ENCODE measurements at places on chromosomes 7 and 10.

DNA sequence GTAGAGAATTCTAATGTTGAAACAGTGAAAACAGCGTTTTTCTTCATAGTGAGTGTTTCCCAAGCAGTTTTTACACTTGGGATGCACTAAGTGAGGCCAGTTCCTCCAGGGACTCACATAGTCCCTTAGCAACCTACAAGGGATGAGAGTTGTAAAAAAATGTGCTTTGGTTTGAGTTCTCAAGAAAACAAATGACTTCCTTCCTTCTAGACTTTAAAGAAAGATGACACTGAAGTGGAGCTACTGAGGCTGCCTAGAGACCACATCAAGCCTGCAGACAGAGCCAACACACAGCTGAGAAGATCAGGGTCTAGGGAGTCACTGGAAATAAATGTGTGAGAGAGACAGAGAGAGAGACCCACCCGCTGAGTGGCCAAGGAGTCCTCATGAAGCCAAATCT is 264.4 kb downstream of the TNS3 start:
- DNase-seq, result no peak

DNA sequence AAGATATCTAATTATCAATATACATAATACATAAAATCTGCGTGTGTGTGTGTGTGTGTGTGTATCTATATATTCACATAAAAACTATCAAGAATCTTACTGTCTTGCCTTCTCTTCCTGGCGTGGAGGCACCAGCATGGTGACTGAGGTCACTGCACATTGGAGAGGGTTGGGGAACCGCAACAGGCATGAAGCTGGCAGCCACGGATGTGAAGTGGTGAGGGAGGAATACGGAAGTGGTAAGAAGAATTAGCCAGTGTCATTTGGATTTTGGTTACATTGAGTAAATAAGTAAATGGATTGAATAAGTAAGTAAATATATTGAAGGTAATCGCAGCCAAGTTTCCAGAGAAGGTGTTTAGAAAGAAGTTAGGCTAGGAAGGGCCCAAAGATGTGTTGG is 85.1 kb downstream of the TRIM24 start:
- no peak for DNase-seq

- peak; percentile 54 for DNase-seq
Observed at GRCh38 chr10:4807761-4808507, 18.1 kb upstream of the AKR1E2 start.

GRCh38 chr10:1195828-1196227 is 139.6 kb downstream of the WDR37 start:
- no peak for DNase-seq

DNA sequence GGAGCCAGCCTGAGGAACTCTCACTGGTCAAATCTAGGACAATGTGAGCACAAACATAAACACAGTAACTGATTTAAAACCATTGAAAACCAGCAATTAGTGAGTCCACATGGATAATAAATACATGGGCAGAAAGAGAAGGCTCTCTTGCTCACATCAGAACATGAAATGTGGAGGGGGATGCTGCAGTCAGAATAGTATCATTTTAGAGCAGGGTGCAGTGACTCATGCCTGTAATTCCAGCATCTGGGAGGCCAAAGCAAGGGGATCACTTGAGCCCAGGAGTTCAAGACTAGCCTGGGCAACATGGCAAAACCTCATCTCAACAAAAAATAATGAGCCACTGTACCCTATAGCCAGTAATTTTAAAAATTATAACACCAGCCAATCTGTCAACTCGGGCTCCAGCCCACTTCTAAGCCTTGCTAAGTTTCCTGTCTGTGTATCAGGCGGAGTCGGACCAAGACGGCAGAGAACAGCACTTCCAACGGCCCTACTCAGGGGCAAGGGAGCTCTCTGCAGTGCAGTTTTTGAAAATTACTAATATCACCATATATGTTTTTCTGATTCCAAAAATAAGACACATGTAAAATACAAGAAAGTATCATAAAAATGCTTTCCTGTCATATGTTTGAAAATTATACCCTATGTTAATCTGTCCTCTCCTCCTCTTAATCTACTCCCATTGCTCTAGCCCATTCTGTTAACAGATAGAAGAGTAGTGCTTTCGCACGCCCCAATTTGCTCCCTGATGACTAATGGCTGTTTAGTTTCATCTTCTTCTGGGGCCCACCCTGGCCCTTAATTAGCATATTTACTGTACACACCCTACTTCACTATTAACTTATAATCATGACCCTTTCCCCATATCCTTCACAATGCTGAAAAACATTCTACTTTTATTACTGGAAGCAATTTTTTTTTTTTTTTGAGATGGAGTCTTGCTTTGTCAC is 17.1 kb downstream of the URGCP start:
- no peak for DNase-seq

- DNase-seq, result no peak
Observed at GRCh38 chr10:37285063-37285462, 159.7 kb downstream of the ANKRD30A start.

GRCh38 chr10:97169911-97170693 is 15.7 kb downstream of the SLIT1 start:
- no peak for DNase-seq

DNA sequence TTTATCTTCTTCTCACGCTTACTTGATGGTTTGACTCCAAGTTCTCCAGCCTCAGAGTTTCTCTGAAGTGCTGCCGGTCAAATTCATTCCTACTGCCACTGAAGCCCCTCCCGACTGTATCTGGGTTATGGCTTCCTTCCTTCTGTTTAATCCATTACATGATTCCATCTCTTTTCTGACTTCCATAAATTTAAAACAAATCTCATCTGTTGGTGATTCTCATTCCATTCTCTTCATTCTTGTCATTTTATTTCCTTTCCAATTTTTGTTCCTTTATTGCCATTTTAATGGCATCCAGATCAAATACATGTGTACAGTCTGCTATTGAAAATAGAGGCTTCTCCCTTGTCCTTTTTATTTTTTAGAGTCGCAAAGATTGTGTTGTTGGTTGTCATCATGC is 25.4 kb upstream of the HIBADH start:
- no peak for DNase-seq

DNA sequence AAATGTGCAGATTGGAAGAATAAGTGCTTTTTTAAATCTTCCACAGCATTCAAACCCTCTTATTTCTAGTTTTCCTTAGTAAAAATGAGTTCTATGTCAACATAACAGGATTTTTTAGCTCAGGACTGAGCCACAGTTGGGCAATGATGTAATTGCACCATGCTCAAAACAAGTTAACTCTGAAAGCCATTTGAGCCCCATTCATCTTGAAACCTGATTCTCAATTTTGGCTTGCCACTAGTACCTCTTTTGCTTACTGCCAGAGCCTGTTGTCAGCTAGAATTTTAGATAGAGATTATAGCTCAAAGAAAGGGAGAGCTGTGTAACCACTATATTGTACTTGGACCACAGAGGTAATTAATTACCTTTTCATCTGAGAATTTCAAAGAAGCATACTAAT is 1028.5 kb upstream of the PHF14 start:
- DNase-seq, result no peak

DNA sequence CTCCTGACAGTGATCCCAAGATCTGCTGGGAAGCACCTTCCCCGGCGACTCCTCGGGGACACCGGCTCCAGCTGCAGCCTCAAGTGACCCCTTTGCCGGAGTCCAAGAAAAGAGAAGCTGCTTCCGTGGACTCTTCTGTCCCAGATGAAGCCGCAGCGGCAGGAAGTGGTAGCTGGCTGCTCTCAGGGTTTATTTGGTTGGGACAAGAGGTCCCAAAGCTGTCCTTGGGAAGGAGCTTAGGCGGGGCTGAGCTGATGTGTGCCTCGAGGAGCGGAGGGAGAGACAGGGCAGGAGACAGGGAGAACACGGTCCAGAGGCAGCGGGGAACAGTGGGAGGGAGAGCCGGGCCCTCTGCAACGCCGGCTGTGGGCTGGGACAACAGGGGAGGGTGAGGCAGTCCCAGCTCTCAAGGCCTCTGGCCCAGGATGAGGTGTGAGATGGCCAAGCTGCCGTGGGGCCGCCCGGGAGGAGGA is 13.1 kb upstream of the FAM20C start:
- DNase-seq, result no peak

DNA sequence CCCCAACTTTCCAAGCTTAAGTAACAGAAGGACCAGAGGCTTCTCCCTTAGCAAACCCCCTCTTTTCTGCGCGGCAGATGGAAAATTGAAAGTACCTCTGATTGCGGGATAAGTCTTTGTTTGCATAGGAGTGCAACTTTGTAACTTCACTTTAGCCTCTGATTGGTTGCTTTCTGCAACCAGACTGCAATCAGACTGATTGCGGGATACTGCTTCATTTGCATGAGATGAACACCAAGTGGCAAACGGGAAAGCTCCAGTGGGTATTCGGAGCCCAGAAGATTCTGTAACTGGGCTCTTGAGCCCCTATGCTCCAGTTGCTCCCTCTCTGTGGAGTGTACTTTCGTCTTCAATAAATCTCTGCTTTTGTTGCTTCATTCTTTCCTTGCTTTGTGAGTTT is 260.6 kb downstream of the BAMBI start:
- no peak for DNase-seq

DNA sequence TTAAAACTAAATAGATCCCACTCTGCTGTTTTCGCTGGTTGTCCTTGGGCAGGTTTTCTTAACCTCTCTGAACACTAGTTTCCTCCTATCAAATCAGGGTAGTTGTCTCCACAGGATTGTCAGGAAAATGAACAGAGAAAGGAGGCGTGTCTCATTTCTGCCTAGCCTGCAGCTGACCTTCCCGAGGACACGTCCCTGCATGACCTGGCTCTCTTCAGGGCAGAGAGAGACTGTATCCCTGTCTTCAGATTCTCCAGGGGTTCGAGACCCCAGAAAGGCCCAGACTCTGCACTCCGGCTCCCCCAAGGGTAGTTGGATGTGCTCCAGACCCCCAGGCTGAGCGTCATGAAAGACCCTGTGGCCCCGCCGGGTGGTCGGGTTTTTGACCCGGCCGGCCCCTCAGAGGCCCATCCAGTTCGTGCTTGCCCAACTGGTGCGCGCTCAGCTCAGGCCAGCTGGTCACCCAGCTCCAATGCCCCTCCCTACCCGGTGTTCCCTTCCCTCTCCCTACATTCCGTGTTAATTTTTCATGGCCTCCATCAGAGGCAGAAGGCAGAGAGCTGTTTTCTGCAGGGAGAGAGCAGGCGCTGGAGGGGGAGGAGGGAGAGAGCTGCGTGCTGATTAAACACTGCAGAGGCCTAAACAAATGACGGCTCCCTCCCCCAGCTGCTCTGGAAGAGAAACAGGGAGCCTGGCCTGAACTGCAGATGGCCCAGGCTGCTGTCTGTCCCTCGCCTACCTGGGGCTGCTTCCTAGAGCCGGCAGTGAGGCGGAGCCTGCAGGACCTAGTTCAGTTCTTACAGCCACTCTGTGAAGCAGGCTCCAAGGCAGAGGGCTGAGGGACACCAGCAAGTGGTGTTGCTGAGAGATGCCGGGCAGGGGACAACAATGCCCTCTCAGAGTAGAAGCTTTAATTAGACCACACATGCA is 86.2 kb upstream of the PPIF start:
- DNase-seq, result no peak

- DNase-seq, result no peak
Observed at GRCh38 chr10:24596217-24596930, 127.3 kb downstream of the ARHGAP21 start.

DNA sequence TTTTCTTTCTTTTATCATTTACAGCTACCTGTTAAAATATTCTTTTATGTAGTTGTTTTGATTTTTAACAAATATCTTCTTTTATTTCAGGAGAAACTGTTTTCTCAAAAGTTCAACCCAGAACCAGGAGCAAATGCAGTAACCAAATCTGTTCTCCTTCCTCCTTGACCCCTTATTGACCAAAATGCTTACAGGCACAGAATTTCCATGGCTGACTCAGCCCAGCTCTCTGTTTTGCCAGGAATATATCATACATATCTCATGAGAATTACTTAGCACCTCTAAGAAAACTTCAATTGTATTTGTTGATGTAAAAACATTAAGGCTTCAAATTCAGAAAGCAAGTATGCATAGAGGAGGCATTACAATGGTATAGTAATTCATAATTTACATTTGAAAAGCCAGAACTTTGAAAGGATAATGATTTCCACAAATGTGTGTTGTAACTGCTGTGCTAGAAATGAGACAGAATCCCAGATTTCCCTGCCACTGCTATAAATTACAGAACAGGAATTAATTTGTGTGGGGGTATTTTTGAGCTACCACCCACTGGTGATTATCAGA is 2.2 kb downstream of the GSAP start:
- DNase-seq, result no peak

DNA sequence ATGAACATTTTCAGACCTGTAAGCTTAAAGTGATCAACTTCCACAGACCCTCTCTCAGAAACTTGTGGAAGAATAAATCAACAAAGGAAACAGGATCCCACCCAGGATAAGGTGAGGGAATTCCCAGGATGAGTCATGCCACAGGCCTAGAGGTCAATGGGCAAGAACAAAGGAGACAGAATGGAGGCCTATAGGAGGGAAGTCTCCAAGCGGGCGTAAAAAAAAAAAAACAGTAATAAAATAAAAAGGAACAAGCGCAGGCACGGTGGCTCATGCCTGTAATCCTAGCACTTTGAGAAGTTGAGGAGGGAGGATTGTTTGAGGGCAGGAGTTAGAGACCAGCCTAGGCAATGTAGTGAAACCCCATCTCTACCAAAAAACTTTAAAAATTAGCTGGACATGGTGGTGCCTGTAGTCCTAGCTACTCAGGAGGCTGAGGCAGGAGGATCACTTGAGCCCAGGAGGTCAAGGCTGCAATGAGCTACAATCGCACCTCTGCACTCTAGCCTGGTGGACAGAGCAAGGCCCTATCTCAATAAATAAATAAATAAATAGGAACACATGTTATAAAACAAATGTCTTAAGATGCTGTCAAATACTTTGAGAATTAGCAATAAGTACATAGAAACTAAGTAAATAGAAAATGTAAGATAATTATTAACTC is 8.4 kb downstream of the SORBS1 start:
- no peak for DNase-seq
